NCI-H226 (cell line): ENCODE measurements at places on chromosomes 12 and 14.
A peak's percentile ranks its signal among the peaks of the same experiment; 100 is the strongest.

DNA sequence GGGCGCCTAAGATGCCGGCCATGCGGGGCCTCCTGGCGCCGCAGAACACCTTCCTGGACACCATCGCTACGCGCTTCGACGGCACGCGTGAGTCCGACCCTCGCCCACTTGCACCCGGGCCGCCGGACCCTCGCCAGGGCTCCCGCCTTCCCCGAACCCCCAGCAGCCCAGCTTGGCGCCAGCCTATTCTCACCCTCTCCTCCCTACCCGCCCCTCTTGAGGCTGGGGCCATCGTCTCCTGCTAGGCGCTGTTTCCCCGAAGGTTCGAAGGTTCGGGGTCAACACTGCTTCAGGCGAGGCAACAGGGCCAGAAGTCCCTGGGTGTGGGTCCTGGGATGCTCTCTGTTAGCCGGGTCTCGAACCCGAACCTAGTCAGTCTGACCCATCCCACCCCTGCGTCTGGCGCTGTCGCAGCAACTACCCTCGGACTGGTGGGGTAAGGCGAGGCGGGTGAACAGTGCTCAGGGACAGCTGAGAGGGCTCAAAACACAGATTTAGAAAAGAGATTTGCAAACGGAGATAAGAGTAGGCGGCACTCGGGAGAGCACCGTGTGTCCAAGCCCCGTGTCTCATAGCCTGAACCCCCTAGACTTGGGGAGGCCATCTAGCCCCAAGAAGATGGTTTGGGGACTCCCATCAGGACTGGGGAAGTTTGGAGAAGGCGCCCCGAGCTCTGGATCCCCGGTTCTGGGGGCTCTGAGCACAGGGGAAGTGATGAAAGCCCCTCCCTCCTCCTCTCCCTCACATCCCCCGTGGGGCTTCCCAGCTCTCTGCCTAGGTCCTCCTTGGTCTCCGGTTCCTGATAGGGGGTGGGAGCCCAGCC, 787 bp downstream of the KCNH3 start:
- DNase-seq = no peak

DNA sequence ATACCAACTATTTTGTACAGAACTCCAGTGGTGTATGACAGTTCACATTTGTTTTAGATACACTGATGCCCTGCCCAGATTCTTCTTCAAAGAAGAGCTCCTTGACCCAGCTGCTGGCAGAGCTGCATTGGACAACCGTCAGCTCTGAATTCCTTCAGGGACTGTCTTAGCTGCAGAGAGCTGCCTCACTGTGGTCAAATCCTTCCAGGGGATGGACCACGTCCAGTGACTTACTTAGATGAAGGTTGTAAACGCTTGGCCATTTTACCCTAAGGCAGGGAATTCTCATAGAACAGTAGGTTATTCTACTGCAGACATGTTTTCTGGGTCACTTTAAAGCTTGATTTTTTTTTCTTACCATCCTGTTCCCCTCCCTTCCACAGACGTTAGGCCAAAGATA, 905.0 kb upstream of the ATXN7L3B start:
- no peak for DNase-seq

- DNase-seq = no peak
Observed at GRCh38 chr12:132118876-132119275, 25.2 kb downstream of the DDX51 start.

DNA sequence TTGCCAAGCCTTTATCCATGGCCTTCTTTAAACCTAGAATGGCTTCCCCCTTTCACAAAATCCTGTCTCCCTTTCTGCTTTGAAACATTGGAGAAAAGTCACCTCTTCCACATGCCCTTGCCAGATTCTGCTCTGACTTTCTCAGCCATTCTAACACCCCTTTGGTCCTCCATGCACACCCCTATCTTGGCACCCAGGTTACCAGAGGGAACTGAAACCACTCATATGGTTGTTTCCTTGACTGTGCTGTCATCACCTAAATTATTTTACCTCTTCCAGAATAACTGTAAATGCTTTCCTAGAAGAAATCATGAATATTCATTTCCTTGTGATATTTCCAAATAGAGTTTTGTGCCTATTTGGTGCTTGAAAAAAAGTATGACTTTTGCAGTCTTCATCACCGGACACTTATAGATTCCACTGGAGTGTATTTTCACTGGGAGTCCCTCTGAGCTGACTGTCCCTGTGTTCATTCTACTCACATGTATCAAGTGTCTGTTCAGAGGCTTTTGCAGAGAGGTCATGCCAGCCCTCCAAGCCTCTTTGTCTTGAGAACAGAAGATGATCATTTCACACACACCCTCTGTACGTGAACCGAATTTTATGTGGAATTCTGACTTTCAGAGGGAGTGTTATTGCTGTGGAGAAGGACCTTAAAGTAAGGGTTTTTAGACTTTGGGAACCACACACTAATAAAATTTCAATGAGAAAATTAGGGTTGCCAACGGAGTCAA, 74.1 kb downstream of the PLXNC1 start:
- DNase-seq = no peak

GRCh38 chr14:33486332-33486890, 464.5 kb downstream of the EGLN3 start:
- DNase-seq = no peak

GRCh38 chr12:28184375-28184774, 5.9 kb upstream of the CCDC91 start:
- no peak for DNase-seq

DNA sequence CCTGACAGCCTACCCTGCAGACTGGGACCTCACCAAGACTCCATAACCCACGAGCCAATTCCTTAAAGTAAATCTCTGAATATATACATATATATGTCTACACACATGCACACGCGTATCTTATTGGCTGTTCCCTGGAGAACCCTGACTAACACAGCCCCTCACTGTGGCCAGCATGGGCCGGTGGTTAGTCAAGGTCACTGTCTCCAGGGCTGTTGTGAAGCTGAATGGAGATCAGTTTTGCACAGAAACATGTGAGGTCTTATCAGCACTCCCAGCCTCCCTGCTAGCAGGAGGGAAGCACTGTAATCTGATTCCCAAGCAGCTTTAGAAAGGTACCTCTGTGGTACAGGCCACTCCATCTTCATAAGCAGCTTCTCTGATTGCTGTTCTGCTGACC, 46.6 kb upstream of the PLEKHG6 start:
- DNase-seq = peak; percentile 44

DNA sequence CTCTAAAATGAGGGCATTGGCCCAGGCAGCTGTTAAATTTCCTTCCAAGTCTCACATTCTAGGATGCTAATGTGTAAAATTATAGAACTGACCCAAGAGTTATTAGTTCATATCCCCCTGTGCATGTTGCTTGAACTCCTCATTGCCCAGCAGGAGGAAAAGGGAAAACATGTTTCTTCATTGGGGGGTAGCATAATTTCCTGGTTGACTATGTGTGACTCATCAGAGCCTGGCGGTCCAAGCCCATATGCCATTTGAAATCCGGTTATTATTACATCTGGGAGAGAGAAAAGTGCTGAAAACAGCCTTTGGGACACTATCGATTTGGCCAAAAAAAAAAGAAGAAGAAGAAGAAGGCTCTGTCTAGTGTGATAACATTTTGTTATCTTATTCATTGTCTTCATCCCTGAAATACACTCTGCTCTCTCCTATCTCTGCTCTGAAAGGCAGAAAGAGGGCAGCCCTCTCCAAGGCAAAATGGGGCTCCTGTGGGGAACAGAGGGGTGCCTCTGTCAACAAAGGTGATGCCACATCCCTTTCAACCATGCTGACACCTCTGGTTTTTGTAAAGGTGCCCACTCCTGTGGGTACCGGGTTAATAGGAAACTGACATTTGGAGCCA, 114.2 kb downstream of the DAD1 start:
- peak; percentile 22 for DNase-seq

GRCh38 chr12:101564912-101565311, 29.9 kb upstream of the MYBPC1 start:
- DNase-seq = no peak

GRCh38 chr12:2902272-2902880, 11.7 kb downstream of the TULP3 start:
- DNase-seq = no peak

- DNase-seq = no peak
Observed at GRCh38 chr12:122413516-122414404, 8.7 kb downstream of the CLIP1 start.

- DNase-seq = no peak
Observed at GRCh38 chr14:80982711-80983110, 27.3 kb downstream of the TSHR start.

DNA sequence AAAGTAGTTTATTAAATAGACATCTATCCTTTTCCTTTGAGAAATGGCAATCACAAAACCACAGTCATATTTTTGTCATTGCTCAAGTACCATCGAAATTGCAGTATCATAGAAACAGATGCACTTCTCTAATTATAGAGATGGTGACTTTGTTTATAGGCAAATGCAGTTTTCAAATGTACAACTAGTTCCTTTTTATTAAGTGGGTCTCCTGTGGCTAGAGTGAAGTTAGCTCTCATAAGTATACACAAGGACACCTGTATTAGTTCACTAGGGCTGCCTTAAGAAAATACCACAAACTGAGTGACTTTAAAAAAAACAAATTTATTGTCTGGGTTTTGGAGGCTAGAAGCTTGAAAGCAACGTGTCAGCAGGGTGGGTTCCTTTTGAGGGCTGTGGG, 62.8 kb downstream of the OTOGL start:
- DNase-seq = no peak
